Cerebellar nuclear complex (tissue), 1 donor: ENCODE measurements at places on chromosomes 3 and 15.

DNA sequence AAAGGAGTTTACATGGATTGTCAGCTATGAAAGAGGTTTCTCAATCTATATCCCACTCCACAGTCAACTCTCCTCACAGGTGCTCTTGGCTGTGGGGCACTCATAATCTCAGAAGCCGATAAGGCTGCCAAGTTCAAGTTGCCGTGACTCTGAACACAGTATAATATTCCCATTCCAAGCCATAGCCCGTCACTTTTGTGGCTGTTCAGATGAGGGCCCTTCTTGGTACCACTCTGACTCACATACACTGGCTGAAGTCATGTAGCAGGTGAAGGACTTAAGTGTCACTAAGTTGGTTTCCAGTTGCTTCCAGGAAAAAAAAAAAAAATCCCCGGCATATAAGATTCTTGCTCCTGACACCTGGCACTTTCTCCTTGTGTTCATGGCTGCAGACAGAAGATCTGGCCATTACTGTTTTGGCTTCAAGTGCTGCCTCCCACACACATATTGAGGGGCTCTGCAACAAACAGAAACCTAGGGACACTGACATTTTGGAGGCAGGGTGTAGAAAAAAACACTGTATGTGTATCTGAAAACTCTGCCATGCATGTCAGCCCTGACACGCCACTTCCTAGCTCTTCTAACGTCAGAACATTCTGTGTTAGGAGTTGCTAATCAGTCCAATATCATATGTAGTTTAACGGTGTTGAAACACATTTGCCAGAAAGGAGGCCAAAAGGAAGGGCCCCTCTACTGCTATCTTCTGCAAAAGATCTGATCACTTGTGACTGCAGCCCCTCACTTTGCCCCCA is 170.2 kb upstream of the ICE2 start:
- no peak for DNase-seq

GRCh38 chr3:182862159-182862860 is 69.0 kb downstream of the ATP11B start:
- DNase-seq: no peak

DNA sequence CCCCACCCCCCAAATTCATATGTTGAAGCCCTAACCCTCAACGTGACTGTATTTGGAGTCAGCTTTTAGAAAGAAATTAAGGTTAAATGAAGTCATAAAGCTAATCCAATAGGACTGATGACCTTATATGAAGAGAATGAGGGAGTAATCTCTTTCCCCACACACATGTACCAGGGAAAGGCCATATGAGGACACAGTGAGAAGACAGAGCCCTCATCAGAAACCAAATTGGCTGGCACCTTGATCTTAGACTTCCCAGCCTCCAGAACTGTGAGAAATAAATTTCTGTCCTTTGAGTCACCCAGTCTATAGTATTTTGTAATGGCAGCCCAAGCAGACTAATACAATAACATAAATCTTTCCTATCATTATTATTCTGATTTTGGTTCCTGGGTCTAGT is 194.7 kb upstream of the NANOGP8 start:
- no peak for DNase-seq

- DNase-seq: no peak
These were observed 2.9 kb upstream of the RAP2B start for GRCh38 chr3:153158961-153159735.

DNA sequence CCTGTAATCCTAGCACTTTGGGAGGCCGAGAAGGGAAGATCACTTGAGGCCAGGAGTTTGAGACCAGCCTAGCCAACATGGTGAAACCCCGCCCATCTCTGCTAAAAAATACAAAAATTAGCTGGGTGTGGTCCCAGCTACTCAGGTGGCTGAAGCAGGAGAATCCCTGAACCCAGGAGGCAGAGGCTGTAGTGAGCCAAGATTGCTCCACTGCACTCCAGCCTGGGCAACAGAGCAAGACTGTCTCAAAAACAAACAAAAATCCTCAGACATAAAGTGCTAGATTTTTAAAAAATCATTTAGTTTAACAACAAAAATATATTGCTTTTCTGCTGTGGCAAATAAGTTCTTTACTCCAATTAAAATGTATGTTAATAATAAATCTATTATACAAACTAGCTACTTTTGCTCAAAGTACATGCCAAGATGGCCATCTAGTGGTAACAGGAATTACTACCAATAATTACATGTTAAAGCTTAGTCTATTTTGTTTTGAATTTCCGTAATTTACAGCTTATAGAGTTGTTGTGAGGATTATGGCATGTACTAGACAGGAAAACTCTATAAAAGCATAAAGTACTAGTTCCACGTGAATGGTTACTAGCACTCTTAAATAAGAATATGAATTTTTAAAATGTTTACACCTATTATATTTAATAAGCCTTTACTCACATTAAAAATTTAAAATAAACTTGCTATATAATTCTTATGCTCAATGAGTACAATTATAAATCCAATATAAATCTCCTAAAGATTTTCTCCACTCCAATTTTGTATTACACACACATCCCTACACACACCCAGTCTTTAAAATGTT is 39.0 kb downstream of the GABPB1 start:
- DNase-seq: no peak

DNA sequence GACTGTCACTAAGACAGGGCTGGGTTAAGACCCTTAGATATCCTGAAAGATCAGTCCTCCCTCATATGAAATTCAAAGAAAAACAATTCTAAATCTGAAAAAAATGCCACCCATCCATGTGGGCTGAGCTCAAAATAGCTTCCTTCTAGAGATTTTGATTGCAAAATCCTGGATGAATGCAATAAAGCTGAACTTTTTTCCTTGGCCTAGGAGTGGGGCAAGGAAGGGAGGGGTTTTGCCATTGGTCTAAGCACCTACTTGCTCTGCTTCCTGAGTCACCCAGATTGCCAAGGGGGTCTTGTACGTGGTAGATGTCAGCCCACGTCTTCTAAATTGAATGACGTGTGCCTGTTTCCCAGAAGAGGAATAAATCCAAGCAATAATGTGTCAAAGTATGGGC is 15.3 kb upstream of the SMAD3 start:
- no peak for DNase-seq

DNA sequence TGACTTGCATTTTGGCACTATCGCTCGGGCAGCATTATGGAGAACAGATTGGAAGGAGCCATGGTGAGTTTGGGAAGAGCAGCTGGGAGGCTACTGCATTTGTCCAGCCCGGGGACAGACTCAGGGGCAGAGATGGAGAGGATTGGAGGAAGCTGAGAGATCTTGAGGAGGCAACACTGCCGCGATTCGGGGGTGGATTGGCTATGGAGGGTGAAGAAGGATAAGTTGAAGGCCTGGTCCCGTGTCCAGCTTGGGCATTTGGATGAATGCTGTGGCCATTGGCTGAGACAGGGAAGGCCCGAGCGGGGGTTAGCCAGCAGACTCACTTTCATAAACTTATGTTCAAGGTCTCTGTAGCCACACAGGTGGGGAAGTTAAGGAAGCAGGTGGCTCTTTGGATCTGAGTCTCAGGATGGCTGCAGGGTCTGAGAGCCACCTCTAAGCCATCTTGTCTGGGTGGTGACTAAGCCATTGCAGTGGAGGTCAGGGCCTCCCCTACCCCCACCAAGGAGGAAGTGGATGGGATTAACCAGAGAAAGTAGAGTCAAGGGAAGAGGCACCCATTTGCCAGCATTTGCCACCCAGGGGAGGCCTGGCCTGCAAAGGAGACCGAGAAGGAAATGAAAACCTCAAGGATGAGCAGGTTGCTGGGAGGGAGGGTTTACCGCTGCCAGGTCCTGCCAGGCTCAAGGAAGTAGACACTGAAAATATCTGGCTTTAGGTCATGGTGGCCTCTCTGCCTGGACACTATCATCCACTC is 144.0 kb upstream of the TLE3 start:
- no peak for DNase-seq

- no peak for DNase-seq
These were observed 11.0 kb upstream of the C15orf61 start for GRCh38 chr15:67509918-67510317.
